ENCODE measurements at places on chromosomes 5 and 9.

DNA sequence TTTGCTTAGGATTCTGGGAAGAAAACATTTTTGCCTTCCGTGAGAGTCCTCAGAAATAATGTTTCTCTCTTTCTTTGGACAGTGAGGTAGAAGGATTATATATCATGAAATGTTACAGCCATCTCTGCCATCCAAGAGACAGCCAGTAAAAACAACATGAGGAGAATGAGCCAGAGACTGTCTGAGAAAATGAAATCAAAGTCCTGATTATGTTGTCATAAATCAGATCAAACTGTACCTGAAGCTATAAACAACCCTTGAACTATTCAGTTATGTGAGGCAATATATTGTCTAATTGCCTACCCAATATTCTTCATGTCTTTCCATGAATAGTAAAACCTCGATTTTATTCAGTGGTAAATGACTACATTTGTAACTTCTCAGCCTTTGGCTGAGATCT, 9.2 kb upstream of the HTR4 start:
- no peak for DNase-seq
- H3K4me1 ChIP-seq: no peaks in the 10 kb centered on the region
- H3K36me3 ChIP-seq: no peaks in the 10 kb centered on the region
- no peak overlapping the region for H3K4me3 ChIP-seq
- H3K27ac ChIP-seq: no peak overlapping the region

GRCh38 chr5:174457141-174457678, 267.2 kb upstream of the MSX2 start:
- no peaks in the 10 kb centered on the region for H3K27me3 ChIP-seq
- H3K27ac ChIP-seq: no peak overlapping the region
- H3K36me3 ChIP-seq: no peaks in the 10 kb centered on the region
- no peaks in the 10 kb centered on the region for H3K4me1 ChIP-seq

DNA sequence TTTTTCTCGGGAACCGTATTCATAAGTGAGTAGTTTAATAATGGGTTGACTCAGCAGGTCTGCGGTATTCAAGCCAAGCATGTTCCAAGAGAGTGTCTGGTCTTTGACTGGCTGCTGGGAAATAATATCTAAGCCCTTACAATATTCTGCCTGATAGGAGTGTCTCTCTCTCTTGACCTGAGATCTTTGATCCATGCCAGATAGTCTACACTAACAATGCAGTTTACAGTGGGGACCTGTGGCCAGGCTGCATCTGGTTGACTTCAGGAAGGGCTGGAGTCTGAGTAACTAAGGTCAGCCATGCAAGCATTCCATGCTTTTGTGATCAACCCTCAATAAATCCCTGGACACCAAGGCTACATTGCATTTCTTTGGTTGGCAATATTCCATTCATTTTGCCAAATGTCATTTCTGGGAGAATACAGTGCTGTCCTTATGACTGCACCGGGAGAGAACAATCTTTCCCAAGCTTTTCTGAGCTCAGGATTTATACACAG, 195.5 kb downstream of the SEMA5A start:
- H3K27me3 ChIP-seq: no peaks in the 10 kb centered on the region
- no peak overlapping the region for H3K4me3 ChIP-seq
- H3K36me3 ChIP-seq: no peaks in the 10 kb centered on the region
- DNase-seq: no peak
- H3K27ac ChIP-seq: no peak overlapping the region

DNA sequence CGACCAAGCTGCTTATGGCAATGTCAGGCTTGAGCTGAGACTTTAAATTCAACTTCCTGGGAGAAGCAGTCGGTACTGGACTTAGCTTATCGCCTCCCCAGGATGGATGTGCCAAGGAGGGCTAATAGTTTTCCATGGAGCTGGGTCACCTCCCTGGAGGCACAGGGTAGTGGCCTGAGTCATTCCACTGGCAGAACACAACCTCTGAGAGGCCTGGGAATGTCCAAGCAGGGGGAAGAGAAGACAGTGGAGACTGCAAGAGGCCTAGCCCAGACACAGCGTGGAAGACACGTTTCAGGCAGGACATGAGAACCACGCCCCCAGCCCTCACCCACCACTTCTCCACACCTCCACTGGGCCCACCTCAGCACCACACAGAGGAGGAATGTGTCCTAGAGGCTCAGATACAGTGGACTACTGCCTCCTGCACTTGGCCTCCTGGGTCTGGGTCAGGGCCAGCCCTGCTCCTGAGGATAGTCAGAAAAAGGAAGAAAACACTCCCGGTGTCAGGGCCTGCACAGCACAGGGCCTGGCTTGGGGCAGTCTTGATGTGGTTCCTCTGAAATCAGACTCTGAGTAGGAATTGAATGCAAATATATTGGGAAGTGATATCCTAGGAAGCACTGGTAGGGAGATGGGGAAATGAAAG, 171.8 kb downstream of the FSTL4 start:
- no peak for DNase-seq
- H3K27me3 ChIP-seq: no peaks in the 10 kb centered on the region
- no peak overlapping the region for H3K4me3 ChIP-seq
- H3K27ac ChIP-seq: no peak overlapping the region
- H3K4me1 ChIP-seq: no peaks in the 10 kb centered on the region

DNA sequence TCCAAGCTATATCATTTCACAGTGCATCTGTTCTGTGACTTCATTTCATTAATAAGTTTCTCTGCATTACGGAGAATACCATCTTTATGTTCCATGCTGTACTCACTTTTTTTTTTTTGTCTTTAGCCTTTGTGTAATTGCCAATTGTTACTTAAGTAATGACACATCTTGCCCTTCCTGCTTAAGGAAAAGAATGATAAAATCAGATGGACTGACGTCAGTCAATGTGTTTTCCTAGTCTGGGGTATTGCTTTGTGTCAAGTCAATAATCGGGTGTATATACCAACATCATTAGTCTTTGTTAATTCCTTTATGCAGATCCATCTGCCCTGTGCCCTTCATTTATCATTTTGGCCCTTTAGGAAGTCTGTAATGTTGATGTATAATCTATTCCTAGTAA, 133.5 kb downstream of the CD180 start:
- H3K36me3 ChIP-seq: no peaks in the 10 kb centered on the region
- H3K27ac ChIP-seq: no peak overlapping the region
- DNase-seq: no peak
- peaks cover 2% of the 10 kb centered on the region for H3K4me1 ChIP-seq
- no peak overlapping the region for H3K4me3 ChIP-seq

GRCh38 chr5:157271740-157272271, 5.9 kb downstream of the CYFIP2 start:
- H3K36me3 ChIP-seq: no peaks in the 10 kb centered on the region
- H3K27ac ChIP-seq: no peak overlapping the region
- H3K4me3 ChIP-seq: no peak overlapping the region
- no peaks in the 10 kb centered on the region for H3K4me1 ChIP-seq
- DNase-seq: no peak
- H3K27me3 ChIP-seq: no peaks in the 10 kb centered on the region

DNA sequence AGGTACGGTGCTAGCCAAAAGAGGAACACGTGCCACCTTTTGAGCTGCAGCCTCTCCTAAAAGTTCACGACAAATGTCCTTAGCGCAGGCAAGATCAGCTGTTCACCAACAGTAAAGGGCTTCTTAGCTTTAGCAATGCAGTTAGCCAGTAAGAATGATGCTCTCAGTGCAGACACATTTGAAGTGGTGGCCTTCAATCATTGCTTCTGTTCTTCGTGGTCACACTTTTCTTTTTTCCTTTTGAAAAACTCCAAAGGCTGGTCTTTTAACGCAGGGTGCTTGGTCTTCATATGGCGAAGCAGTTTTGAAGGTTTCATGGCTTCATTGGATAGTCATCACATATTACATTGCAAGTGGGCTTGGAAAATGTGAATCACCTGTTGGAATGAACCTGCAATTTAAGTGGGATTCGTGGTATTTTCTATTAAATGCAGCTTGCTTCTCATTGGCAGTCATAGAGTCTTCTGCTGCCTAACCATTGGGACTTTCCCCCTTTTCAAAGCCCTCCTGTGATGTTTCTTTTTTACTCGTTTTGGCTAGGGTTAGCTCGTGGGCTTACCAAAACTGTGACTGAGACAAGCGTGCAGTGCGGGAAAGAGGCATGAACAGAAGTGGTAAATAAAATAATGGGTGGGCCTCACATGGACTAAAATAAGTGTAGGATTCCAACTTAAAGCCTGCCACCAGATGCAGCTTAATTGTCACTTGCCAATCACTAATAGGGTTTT, 100.9 kb downstream of the MRPL36 start:
- no peaks in the 10 kb centered on the region for H3K36me3 ChIP-seq
- no peak overlapping the region for H3K27ac ChIP-seq
- no peak overlapping the region for H3K4me3 ChIP-seq
- no peaks in the 10 kb centered on the region for H3K27me3 ChIP-seq
- DNase-seq: no peak

- H3K27ac ChIP-seq: no peak overlapping the region
- DNase-seq: no peak
- no peak overlapping the region for H3K4me3 ChIP-seq
- H3K36me3 ChIP-seq: no peaks in the 10 kb centered on the region
Measured at GRCh38 chr5:157294407-157295091, 28.6 kb downstream of the CYFIP2 start.

DNA sequence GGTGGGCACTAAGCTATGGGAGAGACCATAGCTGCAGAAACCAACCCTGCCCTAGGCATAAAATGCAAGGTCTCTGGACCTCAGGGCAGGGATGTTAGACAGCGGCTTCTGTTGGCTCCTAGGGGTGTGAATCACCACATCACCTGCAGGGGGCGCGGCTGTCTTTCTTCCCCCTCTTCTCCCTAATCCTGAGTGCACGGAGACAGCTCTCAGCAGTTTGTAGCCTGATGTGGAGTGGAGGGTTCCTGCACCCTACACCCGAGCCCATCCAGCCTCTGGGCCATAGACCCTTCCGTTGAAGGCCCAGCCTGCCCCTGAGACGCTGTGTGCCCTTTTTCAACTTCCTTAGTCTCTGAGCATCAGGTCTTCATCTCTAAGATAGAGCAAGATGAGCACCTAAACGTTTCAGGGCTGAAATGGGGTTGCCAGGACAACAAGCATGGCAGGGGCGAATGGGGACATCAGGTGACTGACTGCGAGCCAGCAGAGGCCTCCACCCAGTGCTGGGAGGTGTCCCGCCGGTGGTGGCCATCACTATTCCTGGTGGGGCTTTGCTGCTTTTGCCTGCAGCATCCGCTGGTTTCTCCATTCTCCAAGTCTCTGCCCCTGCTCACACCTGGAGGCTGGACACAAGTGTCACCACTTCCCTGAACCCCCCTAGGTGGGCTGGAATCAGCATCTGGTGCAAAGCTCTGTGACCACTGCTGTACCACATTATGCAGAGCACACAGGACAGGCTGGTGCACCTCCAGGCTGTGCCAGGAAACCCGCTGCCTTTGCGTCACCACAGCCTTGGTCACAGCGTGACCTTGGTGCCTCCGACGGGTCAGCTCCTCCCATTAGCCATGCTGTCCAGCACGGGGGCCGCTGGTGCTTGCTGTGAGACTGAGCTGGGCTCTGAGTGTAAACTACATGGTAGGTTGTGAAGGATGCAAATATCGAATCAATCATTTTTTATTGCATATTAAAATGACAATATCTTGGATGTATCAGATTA, 2.5 kb upstream of the SEC16A start:
- H3K27me3 ChIP-seq: no peaks in the 10 kb centered on the region
- no peaks in the 10 kb centered on the region for H3K36me3 ChIP-seq
- H3K4me1 ChIP-seq: peaks cover 10% of the 10 kb centered on the region
- no peak overlapping the region for H3K4me3 ChIP-seq

DNA sequence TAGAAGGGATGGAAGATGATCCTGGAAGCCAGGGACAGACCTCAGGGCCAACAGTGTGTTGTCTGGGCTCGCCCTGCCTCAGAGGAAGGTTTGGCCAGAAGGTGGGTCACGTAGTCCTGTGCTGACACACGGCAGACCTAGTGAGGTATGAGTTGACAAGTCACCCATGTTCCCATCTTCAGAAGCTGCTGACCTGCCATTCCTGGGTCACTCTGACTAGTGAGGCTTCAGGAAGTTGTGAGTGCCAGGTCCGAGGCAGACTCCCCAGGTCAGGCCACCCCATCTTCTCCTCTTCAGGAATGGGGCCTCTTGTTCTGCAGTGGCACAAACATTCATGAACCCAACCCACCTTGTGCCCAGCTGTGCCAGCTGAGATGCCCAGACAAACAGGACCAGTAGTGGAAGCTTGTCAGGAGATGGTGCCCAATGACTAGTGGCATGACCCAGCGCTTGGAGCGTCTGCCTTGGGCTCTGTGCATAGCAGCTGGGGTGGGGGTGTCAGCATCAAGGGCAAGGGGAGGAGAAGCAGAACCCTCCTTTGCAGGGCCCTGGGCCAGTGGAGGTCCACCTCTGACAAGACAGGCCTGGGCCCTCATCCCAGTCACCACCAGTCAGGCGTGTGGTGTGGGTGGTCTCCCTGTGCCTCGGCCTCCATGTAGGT, 16.8 kb upstream of the ANGPTL2 start:
- no peaks in the 10 kb centered on the region for H3K36me3 ChIP-seq
- no peak overlapping the region for H3K4me3 ChIP-seq
- no peaks in the 10 kb centered on the region for H3K27me3 ChIP-seq
- peak; percentile 17 for DNase-seq
- no peak overlapping the region for H3K27ac ChIP-seq

GRCh38 chr5:91408710-91409109, 25.6 kb upstream of the ARRDC3 start:
- H3K27me3 ChIP-seq: no peaks in the 10 kb centered on the region
- H3K4me1 ChIP-seq: no peaks in the 10 kb centered on the region
- H3K36me3 ChIP-seq: no peaks in the 10 kb centered on the region
- H3K27ac ChIP-seq: no peak overlapping the region
- no peak overlapping the region for H3K4me3 ChIP-seq
- DNase-seq: no peak

GRCh38 chr9:26892251-26893029, at the start of gene CAAP1:
TSS of gene CAAP1 (minus strand) at chr9:26892802. CDS start at chr9:26892715, 87 bp downstream.
- peak within 1 kb of the TSS; percentile 94 for H3K27ac ChIP-seq
- no peaks in the 10 kb centered on the region for H3K27me3 ChIP-seq
- peaks cover 2% of the 10 kb centered on the region for H3K4me1 ChIP-seq
- H3K4me3 ChIP-seq: peak within 1 kb of the TSS; percentile 82
- DNase-seq: peak; percentile 96

- no peaks in the 10 kb centered on the region for H3K27me3 ChIP-seq
- no peak overlapping the region for H3K27ac ChIP-seq
- DNase-seq: no peak
- no peaks in the 10 kb centered on the region for H3K36me3 ChIP-seq
Measured at GRCh38 chr5:88276378-88276777, 7.7 kb upstream of the TMEM161B start.

DNA sequence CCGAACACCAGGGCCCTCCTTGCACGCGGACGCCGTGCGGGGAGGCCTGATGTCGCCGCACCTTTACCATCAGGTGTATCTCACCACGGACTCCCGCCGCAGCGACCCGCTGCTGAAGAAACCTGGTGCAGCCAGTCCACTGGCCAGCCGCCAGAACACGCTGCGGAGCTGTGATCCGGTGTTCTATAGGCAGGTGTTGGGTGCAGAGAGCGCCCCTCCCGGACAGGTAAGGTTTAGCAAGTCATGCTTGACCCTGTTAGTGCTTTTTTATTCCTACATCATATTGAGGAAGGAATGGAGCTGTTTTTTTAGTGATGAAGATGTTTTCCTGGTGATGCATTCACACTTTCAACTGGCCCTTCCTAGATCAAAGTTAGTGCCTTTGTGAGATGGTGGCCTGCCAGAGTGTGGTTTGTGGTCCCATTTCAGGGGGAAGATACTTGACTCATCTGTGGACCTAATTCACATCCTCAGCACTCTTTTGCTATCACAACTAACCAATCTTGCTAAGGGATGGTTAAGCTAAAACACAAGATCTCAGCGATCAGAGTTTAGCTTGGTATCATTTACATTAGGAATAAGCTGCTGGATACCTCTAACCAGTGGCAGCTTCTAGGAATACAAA, 2.7 kb downstream of the PCDHGC3 start:
- H3K4me3 ChIP-seq: peak overlapping the region; percentile 59
- peaks cover 17% of the 10 kb centered on the region for H3K4me1 ChIP-seq
- peak; percentile 39 for DNase-seq
- no peaks in the 10 kb centered on the region for H3K36me3 ChIP-seq

- no peaks in the 10 kb centered on the region for H3K4me1 ChIP-seq
- no peak overlapping the region for H3K4me3 ChIP-seq
- no peaks in the 10 kb centered on the region for H3K27me3 ChIP-seq
- DNase-seq: no peak
- H3K27ac ChIP-seq: no peak overlapping the region
Measured at GRCh38 chr5:45604092-45604491, 92.1 kb downstream of the HCN1 start.
